Activated T-helper 1 cell treated with anti-CD3 and anti-CD28 coated beads, Interleukin-12 subunit alpha, Interleukin-12 subunit beta, Interleukin-2, Interleukin-4 antibody, amounts not matched to agents 30 ng/mL and 10 ng/mL and 1 ng/mL, durations not matched to agents 14 hours and 24 hours and 36 hours (primary cell): ENCODE measurements at places on chromosomes 4 and X.

DNA sequence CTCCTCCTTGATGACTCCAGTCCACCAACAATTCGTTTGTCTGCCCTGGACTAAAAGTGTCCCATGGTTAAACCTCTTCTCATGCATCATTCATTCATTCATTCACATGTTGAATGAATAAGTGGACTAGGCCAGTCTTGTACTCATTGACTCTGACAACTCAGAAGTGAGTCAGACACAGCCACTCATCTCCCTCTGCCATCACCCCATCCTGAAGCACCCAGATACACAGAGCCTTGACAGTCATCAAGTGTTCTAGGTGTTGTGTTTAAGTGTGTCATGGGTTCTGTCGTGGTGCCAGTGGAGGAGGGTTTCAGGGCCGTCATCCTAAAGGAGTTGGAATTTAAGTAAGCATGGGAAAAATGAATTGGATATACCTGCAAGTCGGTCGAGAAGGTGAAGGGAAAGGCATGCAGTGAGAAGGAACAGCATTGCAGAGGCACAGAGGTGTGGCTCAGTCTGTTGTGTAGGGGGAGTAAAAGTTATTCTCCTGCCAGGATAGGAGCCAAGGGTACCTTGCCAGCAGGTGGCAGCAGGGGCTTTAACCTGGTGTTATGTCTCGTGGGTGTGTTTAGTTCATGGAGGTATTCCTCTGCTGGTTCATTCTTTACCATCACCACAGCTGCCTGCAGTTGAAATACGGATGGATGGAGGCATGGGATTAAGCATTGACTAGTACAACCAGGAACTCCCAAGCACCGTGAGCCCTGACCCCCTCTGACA, 18.3 kb downstream of the MAGED2 start:
- DNase-seq, result no peak

DNA sequence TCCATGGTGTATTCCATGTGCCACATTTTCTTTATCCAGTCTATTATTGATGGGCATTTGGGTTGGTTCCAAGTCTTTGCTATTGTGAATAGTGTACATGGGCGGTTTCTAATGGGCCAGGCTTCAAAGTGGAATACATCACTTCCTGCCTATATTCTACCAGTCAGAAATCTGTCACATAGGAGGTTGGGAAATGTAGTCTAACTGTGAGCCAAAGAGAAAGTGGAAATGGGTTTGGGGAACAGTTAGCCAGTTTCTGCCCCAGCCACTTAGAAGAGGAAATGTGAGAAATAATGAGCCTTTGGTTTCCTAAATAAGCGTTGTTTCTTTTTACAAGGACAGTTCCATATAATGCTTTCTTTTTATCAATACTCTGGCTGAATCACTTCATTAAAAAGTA, 85.1 kb upstream of the AP1S2 start:
- DNase-seq, result no peak

GRCh38 chrX:10502961-10503360, 117.4 kb downstream of the MID1 start:
- DNase-seq, result no peak

DNA sequence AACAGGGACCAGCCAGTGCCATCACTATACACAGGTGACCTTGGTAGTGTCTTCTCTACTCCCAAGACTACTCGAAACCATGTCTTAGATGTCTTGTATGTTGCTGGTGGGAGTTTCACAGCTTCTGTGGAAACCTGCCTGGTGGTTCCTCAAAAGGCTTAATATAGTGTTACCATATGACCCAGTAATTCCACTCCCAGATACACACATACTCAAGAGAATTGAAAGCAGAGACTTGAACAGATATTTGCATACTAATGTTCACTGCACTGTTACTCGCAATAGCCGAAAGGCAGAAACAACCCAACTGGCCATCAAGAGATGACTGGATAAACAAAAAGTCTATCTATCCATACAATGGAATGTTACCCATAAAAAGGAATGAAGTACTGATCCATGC, 3.1 kb downstream of the TFDP3 start:
- DNase-seq, result no peak

GRCh38 chrX:71439420-71439819, 73.3 kb downstream of the TAF1 start:
- DNase-seq, result no peak

GRCh38 chr4:171710743-171711142, 102.5 kb upstream of the GALNTL6 start:
- no peak for DNase-seq

- no peak for DNase-seq
Measured at GRCh38 chr4:90071289-90072235, 55.6 kb upstream of the CCSER1 start.

DNA sequence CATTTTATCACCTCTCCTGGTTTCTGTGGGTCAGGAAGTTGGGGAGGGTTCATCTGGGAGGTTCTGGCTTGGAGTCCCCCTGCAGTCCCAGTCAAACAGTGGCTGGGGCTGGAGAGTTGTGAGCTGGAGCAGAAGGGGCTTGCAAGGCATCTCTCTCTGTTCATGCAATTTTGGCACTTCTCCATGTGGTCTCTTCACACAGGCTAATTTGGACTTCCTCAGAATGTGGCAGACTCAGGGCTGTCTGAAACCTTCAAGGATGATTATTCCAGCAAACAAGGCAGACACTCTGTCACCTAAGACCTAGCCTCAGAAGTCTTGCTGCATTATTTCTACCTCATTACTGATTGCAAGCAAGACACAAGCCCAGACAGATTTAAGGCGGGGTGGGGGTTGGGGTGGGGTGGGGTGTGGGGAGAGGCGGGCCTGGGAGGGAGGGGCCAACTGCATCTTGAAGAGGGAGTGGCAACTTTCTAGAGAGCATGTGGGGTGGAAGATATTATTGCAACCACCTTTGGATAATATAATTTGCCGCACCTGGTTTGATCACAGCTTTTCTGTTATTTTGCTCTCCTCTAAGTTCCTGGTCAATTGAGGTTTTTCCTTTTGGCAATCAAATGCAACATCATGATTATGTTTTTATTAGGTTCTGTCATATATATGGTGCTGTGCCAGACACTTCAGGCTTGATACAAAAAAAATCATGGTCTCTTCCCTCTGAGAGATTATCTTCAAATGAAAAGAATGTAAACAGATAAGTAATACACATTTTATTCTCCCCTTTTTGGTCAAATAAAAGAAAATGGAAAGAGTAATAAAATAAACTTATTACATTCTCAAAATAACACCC, 799.5 kb downstream of the RPA4 start:
- no peak for DNase-seq

DNA sequence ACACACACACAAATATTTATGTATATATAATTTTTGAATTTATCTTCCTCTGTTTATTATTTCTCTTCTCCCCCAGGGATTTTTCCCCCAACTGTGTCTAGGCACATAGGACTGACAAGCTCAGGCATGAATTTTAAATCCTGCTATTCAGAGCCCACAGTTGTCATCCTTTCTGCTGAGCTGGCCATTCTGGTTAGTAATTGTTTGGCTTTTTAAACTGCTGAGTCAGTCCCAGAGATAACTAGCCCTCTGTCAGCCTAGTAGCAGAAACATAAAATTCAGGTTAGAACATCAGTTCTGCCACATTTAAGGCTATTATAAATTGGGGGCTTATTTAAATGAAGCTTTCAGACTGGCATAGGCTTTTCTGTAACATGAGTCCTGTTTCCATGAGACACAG, 151.7 kb upstream of the MAOA start:
- DNase-seq, result no peak

DNA sequence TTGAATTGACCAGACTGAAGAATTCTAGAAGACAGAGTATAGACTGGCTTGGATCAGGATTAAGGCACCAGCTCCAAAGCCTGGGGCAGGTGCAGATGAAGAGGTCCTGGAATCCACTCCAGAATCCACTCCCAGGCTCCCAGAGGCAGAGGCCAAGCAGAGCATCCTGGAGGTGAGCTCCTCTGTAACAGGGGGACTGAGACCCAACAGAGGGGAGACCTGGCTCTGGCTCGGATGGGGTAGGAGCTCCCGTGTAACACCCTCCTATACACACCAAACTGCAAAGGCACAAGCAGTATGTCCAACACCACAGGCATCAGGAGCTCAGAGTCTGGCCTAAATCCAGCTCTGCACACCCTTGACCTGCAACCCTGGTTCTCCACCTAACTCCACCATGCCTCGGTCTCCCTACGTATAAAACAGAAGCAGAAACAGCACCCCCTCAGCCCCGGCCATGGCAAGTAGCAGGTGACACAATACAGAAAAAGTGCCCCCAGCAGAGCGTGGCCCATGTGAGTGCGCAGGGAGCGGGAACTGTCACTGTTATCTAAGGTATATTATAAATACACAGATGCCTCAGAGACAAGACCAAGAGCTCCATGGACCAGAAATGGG, 14.9 kb downstream of the RNF212 start:
- no peak for DNase-seq

GRCh38 chr4:151850791-151851213, 90.0 kb upstream of the GATB start:
- no peak for DNase-seq

DNA sequence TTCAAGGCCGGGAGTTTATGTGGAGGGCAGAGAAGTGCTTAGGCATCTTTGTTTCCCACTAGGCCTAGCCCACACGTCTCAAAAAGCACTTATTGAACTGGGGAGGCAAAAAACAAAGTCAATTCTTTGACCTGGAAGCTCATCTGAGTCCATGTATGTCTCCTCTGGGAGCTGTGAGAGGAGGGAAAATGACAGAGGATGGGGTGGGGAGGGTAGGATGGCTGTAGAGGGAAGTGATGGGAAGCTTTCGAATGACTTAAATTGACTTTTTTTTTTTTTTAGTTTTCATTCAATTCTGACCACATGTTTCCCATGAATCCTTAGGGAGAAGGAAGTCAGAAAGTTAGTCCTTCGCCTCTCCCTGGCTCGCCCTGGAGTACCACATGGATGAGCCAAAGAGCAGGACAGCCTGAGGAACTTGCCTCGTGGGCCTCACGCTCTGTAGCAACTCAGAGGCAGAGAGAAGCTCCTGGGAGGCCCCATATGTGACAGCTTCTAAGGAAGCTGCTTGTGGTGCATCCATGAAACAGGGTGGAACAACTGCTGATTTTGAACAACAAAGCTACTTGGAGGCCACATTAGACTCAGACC, 45.0 kb downstream of the NHSL2 start:
- DNase-seq, result no peak

DNA sequence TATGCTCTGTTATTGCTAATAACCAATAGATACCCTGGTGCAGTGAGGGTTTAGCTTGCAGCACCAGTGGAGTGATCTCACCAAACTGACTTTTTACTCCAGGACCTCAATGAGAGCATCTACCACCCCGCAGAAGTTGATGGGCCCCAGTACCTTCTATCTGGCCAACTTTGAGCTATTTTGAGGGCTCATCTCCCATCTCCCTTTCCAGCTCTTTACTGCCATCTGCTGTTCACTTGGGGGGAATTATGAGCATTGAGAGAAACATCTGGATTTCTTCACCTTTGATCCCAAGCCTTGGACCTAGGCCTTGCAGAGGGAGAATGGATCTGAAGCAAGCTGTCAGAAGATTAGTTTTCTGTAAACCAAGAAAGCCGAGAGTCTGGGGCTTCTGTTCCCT, 143.6 kb downstream of the TMEM164 start:
- no peak for DNase-seq

DNA sequence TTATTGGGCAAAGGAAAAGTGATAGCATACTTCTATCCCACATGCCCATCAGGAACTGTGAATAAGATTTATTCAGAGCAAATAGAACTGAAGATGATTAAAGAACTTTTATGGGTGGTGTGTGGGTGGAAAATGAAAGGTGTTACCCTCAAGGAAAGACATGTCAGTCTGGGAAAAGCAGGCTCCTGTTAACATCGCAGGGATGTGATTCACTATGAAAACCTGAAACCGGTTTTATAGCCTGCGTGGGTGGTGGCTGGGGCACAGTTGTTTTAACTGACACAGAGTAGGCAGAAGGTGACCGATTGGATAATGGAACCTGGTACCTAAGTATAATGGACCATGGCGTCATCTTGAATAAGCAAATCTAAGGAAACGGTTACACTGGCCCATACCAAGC, 61.3 kb upstream of the CASK start:
- DNase-seq, result no peak

- no peak for DNase-seq
Measured at GRCh38 chr4:91653067-91653466, 650.7 kb upstream of the GRID2 start.

- DNase-seq, result no peak
Measured at GRCh38 chr4:186845137-186845842, 121.6 kb upstream of the FAT1 start.

DNA sequence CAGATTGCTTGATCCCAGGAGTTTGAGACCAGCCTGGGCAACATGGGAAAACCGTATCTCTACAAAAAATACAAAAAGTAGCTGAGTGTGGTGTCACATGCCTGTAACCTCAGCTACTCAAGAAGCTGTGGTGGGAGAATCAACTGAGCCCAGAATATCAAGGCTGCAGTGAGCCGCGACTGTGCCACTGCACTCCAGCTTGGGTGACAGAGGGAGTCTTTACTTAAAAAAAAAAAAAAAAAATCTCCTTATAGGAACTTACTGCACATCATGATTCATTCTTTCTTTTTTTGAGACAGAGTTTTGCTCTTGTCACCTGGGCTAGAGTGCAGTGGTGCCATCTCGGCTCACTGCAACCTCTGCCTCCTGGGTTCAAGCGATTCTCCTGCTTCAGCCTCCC, 24.3 kb downstream of the UPF3B start:
- DNase-seq, result no peak

DNA sequence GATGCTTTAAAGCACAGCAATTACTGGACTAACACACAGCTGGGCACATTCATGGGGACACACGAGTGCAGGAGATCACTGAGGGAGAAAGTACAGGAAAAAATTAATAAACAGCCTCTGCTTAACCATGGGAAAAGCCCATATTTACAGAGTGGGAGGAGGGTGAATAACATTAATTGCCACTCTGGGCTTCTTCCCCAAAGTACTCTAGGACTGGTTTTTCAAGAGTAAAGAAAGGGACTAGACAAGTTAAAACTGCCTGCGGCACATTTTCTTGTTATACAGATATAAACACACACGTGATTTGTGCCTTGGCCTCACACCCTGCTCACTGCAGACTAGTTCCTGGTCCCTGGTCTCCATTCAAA, 179.7 kb upstream of the TET2 start:
- no peak for DNase-seq

GRCh38 chrX:5650904-5651303, 577.8 kb downstream of the NLGN4X start:
- DNase-seq, result no peak

GRCh38 chr4:24229978-24230377, 340.1 kb upstream of the PPARGC1A start:
- no peak for DNase-seq

GRCh38 chr4:10074767-10075105, 41.9 kb downstream of the WDR1 start:
- DNase-seq, result no peak
